ENCODE measurements at places on chromosomes 2 and 18.
A peak's percentile ranks its signal among the peaks of the same experiment; 100 is the strongest.

- no peaks in the 10 kb centered on the region for H3K4me1 ChIP-seq
- H3K4me3 ChIP-seq: no peak overlapping the region
- no peaks in the 10 kb centered on the region for H3K27me3 ChIP-seq
- no peak overlapping the region for H3K27ac ChIP-seq
Observed at GRCh38 chr2:207897541-207898353, 127.6 kb downstream of the PLEKHM3 start.

DNA sequence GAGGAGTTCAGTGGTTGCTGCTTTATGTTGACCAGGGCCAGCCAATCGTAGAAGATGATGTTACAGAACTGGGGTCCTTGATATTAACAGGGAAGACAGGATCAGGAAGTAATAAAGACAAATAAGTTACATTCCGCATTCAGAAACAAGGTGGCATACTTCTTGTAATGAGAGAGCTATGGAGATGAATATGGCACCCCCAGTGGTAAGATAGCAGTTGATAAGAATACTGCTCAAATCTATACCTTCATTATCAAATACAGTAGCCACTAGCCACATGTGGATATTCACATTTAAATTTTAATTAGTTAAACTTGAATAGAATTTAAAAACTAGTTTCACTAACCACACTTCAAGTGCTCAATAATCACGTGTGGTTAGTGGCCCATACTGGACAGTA is 290.4 kb upstream of the RBMS1 start:
- H3K36me3 ChIP-seq: no peaks in the 10 kb centered on the region
- H3K4me3 ChIP-seq: no peak overlapping the region
- no peak overlapping the region for H3K27ac ChIP-seq
- H3K4me1 ChIP-seq: no peaks in the 10 kb centered on the region
- no peak for DNase-seq
- H3K27me3 ChIP-seq: no peaks in the 10 kb centered on the region

GRCh38 chr2:159226059-159226461 is 60.4 kb downstream of the WDSUB1 start:
- no peaks in the 10 kb centered on the region for H3K27me3 ChIP-seq
- H3K36me3 ChIP-seq: peaks cover 6% of the 10 kb centered on the region
- H3K4me3 ChIP-seq: no peak overlapping the region
- H3K27ac ChIP-seq: peak overlapping the region; percentile 9
- peaks cover 9% of the 10 kb centered on the region for H3K4me1 ChIP-seq
- DNase-seq: no peak

DNA sequence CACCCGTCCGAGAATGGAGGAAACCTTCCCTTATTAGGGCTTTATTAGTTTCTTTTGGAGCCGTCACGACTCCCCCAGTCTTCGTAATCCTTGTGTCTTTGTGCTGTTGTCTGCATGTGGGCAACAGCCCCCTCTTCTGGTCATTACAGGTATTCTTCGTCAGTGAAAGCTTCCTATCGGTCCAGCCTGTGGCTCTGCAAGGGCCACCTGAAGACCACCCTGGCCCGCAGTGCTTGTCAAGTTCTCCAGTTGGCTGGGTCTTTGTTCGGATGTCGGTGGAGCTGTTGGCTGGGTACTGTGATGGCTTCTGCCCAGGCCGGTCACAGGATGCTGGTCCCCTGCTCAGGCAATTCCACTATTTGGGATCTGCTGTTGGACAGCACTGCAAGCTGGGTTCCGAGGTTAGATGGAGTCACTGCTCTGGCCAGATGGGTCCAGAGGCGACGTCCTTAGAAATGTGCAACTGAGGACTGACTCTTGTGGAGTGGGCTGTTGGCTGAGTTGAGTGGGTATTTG is 19.2 kb downstream of the E2F6 start:
- DNase-seq: no peak
- no peaks in the 10 kb centered on the region for H3K4me1 ChIP-seq
- H3K4me3 ChIP-seq: no peak overlapping the region
- H3K27me3 ChIP-seq: no peaks in the 10 kb centered on the region
- H3K36me3 ChIP-seq: peaks cover 14% of the 10 kb centered on the region
- peak overlapping the region; percentile 32 for H3K27ac ChIP-seq

All from psoas muscle (tissue), 8 donors.